AG08395 (cell line): ENCODE measurements at places on chromosomes 2 and 18.
A peak's percentile ranks its signal among the peaks of the same experiment; 100 is the strongest.

- no peak for DNase-seq
Measured at GRCh38 chr2:120866483-120867140, 130.9 kb downstream of the GLI2 start.

- DNase-seq = peak; percentile 93
Measured at GRCh38 chr2:234003972-234004617, 46.4 kb upstream of the SPP2 start.

- peak; percentile 21 for DNase-seq
Measured at GRCh38 chr18:60684843-60685513, 312.4 kb upstream of the MC4R start.

- DNase-seq = no peak
Measured at GRCh38 chr2:202410092-202410491, 34.0 kb downstream of the BMPR2 start.

DNA sequence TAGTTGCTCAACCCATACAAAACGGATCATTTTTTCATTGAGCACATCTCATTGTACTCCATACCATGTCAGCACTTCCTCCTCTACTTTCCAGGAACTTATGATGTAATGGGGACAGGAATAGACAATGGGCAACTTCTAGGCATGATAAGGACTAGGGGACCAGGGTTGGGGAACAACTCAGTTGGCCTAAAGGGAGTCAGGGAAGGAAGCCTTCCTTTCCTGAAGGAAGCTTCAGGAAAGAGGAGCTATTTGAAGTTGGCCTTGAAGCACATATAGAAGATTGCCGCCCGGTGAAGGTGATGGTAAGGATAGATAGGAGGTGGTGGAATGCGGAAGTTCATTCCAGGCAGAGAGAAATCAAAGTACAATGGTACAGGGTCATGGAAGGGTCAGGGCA, 283.9 kb downstream of the SLC8A1 start:
- DNase-seq = no peak

- no peak for DNase-seq
Measured at GRCh38 chr18:37343542-37343851, 222.1 kb downstream of the CELF4 start.

- peak; percentile 84 for DNase-seq
Measured at GRCh38 chr2:68368654-68369336, 3.7 kb downstream of the PLEK start.

DNA sequence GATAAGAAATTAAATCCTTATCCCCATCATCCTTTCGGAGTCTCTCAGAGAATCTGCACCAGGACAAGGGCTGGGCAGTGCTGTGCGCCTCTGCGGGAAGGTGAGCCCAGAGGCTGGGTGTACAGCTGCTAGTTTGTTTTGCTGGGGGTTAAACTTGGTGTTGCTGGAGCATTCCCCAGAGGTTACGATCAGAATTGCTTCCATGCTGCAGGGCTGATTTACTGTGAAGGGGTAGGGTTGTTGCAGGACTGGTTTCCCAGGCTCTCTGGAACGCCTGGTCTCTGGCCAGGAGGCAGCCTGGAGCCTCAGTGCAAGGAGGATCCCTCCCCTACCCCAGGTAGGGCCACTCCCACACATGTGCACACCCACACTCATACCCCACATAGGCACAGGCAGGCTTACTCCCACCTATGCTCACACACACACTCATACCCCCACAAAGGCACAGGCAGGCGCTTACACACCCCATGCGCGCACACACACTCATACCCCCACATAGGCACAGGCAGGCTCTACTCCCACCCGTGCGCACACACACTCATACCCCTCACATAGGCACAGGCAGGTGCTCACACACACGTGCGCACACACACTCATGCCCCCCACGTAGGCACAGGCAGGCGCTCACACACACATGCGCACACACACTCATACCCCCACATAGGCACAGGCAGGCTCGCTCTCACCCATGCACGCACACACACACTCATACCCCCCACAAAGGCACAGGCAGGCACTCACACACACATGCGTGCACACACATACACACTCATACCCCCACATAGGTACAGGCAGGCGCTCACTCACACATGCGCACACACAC, 11.3 kb downstream of the CNNM4 start:
- no peak for DNase-seq

DNA sequence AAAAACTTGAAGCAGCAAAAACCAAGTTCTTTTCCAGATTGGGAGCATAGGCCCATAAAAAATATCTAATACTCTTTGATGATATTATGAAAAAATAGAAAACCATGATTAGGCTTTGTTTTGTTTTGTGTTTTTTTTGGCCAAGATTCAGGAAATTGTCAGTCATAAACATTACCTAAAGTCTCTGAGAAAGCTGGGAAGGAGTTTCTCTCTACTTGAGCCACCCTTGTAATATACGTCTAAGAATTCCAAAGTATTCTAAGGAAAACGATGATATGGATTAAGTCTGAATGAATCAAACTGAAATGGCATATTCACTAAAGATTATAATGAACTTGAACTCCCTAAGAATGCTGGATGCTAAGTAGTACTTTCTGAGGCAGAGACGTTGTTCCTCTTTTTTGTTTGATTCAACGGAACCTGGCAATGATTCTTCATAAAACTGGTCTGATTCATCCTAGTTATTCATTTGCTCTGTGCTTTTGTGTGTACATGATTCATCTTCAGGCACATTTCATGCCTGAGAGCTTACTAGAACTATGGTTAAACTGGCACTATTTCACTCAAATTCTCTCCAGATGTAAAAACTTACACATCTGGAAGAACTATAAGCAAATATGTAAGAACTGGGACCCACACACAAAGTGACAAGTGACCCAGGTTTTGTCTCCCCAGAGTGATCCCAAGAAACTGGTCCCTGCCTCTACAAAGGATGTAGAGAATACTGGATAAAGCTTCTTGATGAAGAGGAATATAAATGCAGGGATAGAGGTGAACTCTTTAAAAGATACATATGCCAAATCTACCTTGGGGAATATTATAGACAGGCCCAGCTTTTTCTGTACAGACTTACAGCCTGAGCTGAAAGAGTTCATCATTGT, 159.7 kb downstream of the DOCK10 start:
- peak; percentile 82 for DNase-seq

DNA sequence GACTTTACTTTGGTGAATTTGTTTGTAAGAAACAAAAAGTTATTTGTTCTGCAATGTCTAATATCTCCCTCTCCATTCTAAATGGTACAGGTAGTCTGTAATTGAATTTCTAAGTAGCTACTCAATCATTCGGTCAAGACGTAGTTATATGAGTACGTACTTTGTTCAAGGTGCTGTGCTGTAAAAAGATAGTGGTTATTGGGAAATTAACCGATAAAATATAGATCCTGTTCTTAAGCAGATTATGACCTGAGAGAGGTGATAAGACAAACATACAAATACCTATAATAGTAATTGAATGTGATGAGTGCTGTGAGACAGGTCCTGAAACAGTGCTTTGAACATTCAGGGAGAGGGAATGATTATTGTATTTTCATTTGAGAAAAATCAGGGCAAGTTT, 7.1 kb downstream of the NCOA1 start:
- no peak for DNase-seq

DNA sequence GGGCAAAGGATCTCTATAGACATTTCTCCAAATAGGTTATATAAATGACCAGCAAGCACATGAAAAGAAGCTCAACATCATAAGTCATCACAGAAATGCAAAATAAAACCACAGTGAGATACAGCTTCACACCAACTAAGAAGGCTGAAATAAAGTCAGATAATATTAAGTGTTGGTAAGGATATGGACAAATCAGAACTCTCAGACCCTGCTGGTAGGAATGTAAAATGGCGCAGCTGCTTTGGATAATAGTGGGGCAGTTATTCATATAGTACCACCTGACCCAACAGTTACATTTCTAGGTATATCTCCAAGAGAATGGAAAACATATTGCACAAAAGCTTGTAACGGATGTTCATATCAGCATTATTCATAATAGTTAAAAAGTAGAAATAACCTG, 14.0 kb downstream of the EPB41L5 start:
- no peak for DNase-seq

GRCh38 chr2:37553411-37554154, 117.9 kb downstream of the CDC42EP3 start:
- peak; percentile 15 for DNase-seq

- no peak for DNase-seq
Measured at GRCh38 chr18:45687621-45688020, 36.4 kb upstream of the SLC14A1 start.

- DNase-seq = no peak
Measured at GRCh38 chr2:16785149-16785548, 119.5 kb upstream of the CYRIA start.

- DNase-seq = no peak
Measured at GRCh38 chr18:42574871-42575270, 540.6 kb downstream of the RIT2 start.

GRCh38 chr2:143977356-143977755, 542.6 kb downstream of the ZEB2 start:
- no peak for DNase-seq

- DNase-seq = no peak
Measured at GRCh38 chr18:78393086-78393862, 586.3 kb upstream of the SALL3 start.

DNA sequence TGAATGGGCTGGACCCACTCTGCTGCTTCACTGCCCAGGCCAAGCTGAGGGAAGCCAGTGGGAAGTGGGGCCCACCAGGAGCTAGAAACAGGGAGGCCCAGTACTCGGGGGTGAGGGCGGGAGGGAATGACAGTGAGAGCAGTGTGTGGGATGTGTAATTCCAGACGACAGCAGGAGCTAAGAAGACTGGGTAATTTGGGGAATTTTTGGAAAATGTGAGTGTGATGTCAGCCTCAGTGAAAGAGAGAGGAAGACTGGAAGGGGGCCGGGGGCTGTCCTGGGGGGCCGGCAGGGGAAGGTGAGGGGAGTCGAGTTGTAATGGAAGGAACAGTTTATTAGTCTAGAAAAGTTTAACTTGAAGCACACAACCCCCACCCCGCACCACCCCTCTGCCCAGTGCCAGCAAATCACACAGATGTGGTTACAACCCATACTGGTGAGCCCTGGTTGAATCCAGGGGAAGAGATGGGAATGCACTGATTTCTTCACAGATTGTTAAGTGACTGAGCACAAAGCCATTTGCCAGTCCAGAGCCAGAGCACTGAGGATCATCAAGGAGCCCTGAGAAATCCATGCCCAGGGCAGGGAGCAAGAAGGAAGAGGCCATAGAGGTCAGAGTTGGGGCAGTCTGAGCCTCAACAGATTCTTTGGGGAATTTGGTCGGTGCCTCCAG, 76.7 kb upstream of the PKDCC start:
- no peak for DNase-seq

DNA sequence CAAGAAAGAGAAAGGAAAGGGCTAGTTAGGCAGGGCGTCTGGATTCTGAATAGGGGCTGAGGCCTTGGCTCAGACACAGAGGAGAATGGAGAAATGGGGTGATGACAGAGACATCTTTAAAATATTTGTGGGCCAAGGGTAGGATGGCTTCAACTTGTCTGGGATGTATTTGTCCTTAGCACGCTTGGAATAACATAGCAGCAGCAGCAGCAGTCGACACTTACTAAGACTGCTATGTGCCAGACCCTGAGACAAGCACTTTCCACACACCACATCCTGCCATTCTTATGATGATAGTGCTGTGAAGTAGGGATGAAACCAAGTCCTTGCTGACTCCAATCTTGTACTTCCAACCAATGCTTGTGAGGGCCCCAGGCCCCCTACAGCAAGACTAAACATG, 2.6 kb downstream of the IL1RL1 start:
- DNase-seq = peak; percentile 2

DNA sequence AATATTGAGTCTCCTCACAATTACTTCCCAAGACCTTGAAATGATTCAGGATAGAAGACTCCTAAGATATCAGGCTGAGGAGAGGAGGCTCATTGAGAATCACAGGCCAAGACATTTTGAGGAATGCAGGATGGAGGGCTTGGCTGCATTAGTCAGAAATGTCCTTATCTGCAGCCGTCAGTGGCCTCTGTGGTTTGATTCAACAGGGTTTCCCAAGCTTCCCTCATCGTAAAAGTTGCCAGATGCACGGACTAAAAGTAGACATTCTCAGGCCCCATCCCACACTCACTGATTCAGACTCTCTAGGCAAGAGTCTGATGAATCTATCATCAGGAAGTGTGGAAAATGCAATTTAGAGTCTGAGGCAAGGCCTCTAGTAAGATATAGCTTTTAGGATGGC, 34.0 kb upstream of the TMEM178A start:
- DNase-seq = peak; percentile 92

- no peak for DNase-seq
Measured at GRCh38 chr18:24189007-24189528, 50.2 kb downstream of the CABYR start.

- DNase-seq = no peak
Measured at GRCh38 chr18:79460481-79461300, 65.0 kb downstream of the NFATC1 start.

GRCh38 chr18:27382567-27383216, 197.6 kb upstream of the CHST9 start:
- DNase-seq = no peak

GRCh38 chr18:67935638-67936037, 419.1 kb upstream of the DSEL start:
- no peak for DNase-seq

GRCh38 chr2:3130444-3130843, 247.2 kb downstream of the EIPR1 start:
- no peak for DNase-seq

GRCh38 chr2:156473445-156473844, 37.3 kb downstream of the GPD2 start:
- DNase-seq = no peak
